ENCODE measurements at places on chromosomes 1 and 21. TPM values are rescaled to one million over a fixed set of nuclear protein-coding genes. Genes with fewer than 3 reads are reported as not detected.

- DNase-seq, result no peak
Observed at GRCh38 chr1:206557636-206558473, 50.5 kb downstream of the RASSF5 start.

- no peak for DNase-seq
Observed at GRCh38 chr1:243598433-243598832, 251.6 kb downstream of the AKT3 start.

Gene SPRR2G
- not detected for total RNA-seq

Gene NLRP3
- 1.3 TPM for total RNA-seq
